Stimulated activated CD4-positive, alpha-beta T cell treated with anti-CD3 and anti-CD28 coated beads, Interleukin-4, amount 100 ng/mL, for 1 hour (primary cell): ENCODE measurements at places on chromosomes 2 and 18.

- DNase-seq: no peak
Observed at GRCh38 chr18:7558769-7559168, 8.3 kb upstream of the PTPRM start.

- no peak for DNase-seq
Observed at GRCh38 chr18:45920367-45920766, 46.8 kb downstream of the EPG5 start.

DNA sequence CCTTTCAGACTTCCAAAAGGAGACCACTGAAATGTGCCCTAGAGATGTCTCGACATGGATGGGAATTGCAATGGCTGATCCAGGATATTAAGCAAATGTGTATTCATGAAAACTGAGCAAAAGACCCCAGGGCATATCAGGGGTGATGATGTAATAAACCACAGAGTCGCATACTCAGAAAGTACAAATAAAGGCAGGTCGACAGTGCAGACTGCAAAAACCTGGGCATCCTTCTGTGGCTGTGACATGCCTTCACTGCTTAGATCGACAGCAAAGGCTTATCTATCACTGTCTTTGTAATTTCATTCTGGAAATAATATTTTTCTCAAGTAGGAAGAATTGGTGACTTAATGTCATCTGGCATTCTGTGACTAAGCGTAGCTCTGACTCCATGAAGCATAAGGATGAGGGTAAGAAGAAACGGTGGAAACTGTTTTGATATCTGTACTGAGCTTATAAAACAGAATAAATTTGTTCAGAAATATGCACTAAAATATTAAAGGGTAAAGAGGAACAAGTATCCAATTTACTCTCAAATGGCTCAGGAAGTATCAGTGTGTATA, 115.6 kb upstream of the NRP2 start:
- DNase-seq: no peak

DNA sequence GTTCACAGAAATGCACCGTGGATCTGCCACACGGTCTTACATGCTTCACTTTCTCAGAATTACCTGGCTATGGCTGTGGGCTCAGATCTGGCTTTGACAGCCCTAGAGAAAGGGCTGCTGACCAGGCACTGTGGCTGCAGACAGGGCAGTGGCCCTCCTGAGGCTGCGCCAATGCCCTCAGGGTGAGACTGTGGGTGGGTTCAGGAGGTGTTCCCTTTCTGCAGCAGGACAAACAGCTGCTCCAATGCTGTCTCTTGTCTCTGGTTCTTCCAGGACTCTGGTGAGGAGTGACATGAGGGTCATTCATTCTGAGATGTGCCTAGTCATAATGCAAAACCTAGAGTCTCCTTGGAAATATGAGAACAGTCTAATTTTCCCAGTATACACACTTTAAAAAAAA, 90.5 kb upstream of the SMIM21 start:
- no peak for DNase-seq

- no peak for DNase-seq
Observed at GRCh38 chr2:67825476-67825875, 237.3 kb downstream of the C1D start.

DNA sequence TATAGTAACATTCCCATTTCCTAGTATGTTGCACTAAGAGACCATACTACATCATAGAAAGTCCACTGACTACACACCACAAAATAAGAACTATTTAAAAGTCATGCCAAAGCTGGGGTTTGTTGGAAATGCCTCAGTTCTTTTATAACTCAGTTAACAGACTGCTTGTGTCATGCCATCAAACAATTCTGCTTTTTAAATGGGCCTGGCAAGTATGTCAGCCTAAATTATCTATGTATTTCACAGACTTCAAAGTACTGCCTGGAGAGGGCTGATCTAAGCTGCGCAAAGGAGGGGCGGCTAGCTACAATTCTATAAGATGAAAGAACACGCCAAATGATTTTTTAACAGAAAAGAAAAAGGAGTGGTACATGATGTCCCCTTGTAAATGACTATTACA, 49.6 kb downstream of the FARSB start:
- no peak for DNase-seq

GRCh38 chr2:161873707-161874106, 200.3 kb downstream of the DPP4 start:
- no peak for DNase-seq

DNA sequence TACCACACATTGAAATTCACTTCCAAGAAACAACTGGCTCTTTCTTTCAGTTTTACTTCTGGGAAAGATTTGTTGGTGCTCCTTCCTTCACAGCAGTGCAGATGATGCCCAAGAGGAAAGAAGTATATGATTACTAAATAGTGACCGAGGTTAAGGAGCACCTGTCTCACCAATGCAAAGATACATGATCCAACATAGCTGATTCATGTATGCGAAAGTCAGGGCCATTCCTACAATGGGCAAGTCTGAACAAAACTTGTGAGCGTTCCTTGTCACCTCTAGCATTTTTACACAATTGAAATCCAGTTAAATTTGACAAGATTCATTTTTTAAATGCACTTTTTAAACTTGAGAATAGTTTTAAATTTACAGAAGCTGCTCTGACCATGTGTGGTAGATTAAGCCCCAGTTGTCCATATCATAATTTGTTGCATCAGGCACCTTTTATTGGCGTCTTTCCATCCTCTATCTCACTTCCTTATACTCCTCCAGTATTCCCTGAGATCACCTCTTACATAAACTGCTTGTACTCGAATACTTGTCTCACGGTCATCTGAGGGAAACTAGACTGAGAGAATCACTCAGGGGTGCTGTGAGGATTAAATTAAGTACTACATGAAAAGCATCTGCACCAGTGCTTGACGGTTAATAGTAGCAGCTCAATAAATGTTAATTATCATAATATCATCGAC, 438.8 kb upstream of the CDH20 start:
- DNase-seq: no peak

- DNase-seq: no peak
Observed at GRCh38 chr2:162175714-162176113, 23.7 kb upstream of the GCG start.

DNA sequence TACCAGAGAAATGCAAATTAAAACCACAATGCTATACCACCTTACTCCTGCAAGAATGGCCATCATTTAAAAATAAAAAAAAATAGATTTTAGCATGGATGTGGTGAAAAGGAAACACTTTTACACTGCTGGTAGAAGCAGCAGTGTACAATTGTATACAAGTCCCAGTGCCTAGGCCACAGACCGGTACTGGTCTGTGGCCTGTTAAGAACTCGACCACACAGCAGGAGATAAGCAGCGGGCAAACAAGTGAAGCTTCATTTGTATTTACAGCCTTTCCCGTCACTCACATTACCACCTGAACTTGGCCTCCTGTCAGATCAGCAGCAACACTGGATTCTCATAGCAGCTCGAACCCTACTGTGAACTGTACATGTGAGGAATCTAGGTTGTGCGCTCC, 60.7 kb upstream of the DSC1 start:
- no peak for DNase-seq

GRCh38 chr18:46560671-46561045, 96.4 kb downstream of the LOXHD1 start:
- no peak for DNase-seq

GRCh38 chr2:127932199-127932876, 46.6 kb upstream of the AMMECR1L start:
- no peak for DNase-seq

- DNase-seq: no peak
Observed at GRCh38 chr2:119694845-119695521, 16.0 kb downstream of the TMEM177 start.

DNA sequence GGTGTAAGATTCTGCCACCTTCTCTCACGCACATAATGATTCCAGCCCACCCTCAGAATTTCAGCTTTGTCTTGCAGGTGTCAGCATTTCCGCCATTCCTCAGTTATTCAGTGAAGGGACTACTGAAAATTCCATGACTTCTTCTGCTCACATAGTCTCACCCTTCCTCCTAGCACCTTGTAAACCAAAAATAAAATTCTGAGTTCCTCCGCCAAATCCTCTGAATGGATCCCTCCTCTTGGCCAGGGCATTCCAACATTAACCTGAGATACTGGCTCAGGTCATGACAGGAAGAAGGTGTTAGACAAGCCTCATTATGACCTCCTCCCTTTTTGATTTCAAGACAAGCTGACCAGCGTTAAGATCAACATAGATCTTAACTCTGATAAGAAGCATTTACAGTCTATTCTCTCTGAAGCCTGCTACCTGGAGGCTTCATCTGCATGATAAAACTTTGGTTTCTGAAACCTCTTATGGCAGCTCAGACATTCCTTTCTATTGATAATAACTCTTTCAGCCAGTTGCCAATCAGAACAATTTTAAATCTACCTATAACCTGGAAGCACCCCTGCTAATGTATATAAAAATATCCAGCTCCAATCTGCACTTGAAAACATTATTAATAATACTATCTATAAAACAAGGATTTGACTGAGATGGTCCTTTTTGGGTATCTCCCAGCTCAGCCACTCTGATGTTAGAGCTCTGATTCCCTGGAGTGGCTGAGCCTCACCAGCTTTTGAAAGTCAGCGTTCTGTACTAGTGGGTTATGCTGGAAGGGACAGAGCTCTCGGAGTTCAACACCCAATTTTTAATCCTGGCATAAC, 136.4 kb upstream of the APCDD1 start:
- no peak for DNase-seq

GRCh38 chr18:2672872-2673271, 17.3 kb downstream of the SMCHD1 start:
- DNase-seq: no peak

DNA sequence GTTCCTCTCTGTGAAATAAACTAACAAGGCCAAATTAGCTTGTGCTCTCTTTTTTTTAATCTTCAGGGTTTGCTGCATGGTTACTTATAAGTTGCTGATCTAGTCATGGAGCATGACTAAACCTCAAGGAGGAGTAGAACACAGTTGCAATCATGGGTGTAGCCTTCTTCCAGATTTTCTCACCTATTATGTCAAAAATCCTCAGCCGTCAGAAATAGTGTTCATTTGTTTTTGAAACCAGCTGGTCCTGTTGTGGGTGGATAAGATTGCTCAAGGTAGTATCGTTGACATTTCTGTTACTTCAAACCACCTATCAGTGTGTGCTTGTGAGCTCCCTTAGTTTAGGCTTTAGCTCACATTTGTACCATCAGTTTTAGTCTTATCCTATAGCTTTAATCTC, 11.2 kb downstream of the RELCH start:
- no peak for DNase-seq

GRCh38 chr2:28063492-28063962, 173.0 kb downstream of the BABAM2 start:
- no peak for DNase-seq

DNA sequence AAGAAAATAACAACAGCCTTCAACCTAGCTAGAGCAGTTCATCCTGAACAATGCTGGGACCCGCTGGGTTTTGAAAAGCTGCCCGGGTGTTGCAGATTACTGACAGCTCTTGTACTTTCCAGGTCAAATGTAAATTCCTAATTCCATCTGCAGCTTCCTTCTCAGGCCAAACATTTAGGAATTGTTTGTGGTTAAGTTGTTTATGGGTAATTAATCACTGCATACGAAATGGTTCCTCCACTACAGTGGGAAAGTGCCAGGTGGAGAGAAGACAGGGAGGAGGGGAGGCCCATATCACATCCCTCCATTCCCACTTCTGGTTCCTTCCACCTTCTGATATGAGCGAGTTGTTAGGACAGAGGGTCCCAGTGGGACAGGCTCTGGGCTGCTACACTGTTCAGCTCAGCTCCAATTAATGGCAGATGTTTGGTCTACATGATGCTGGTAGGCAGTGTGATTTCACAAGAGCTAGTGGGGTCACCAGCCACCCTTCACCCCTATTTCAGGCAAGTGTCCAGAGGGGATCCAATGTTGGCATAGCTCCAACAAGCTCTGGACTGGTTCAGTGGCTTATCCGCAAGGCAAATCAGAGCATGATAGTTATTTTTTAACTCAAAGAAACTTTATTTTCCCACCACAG, 112.9 kb upstream of the ACAA2 start:
- no peak for DNase-seq

- no peak for DNase-seq
Observed at GRCh38 chr2:238080518-238080917, 19.6 kb upstream of the ESPNL start.

DNA sequence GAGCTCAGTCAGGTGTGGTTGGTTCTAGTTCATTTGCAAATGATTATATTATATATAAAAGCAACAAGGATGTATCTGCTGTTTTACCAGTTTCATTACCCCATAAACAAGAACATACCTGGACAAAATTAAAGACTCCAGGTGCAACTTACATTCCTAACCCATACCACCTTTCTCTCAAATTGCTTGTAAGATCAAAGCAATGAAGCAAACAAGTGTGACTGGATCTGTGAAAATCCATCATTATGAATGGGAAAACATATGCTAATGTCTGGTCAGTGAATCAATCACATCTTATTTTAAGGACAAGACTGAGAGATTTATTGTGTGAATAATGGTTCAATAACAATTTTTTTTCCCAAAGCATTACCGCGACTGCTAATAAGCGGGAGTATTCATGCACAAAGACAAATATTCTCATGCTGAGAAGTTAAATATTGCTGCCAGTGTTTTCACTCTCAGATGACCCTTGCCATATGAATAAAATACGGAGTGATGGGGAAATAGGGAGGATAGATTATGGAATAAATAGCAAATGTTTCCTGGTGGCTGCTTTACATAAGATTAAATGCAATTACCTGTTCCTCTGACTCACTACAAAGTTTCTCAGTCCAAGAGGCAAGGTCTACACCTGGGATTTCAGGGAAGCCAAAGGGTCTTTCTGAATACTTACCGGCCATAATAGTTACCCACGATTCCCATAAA, 59.3 kb downstream of the WDR75 start:
- DNase-seq: no peak

DNA sequence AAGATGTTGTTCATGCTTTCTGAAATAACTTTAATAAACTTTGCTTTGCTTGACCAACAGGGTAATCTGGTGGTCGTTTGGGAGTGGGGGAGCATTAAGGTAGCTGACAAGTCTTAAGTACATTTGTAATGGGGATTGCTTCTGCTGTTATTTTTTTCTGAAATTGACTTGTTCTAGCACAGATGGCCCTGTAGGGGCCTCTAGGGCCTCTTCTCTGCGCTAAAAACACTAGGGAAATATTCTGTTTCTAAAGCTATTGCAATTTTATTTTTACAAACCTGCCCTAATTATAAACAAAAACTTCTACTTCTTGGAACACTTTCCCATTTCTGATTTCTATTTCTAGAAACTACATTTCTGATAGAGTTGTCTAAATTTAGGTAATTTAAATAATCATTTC, 191.3 kb upstream of the KCNJ3 start:
- DNase-seq: no peak

DNA sequence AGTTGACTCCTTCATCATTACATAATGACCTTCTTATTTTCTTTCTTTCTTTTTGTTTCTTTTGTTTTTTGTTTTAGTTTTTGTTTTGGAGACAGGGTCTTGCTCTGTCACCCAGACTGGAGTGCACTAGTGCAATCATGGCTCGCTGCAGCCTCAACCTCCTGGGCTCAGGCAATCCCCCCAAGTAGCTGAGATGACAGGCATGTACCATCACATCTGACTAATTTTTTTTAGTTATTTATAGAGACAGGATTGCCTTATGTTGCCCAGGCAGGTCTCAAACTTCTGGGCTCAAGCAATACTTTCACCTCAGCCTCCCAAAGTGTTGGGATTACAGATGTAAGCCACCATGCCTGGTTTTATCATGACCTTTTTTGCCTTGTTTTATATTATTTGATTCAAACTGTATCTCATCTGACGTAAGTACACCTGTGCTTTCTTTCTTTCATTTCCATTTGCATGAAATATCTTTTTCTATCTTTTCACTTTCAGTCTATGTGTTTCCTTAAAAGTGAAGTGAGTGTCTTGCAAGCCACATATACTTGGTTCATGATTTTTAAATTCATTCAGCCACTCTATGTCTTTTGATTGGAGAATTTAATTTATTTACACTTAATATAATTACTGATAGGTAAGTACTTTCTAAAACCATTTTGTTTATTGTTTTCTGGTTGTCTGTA, 39.1 kb downstream of the SP100 start:
- no peak for DNase-seq

GRCh38 chr2:46001741-46002506, 295.3 kb upstream of the EPAS1 start:
- DNase-seq: no peak
